ENCODE measurements at places on chromosomes 3 and 15. TPM values are rescaled to one million over a fixed set of nuclear protein-coding genes. Genes with fewer than 3 reads are reported as not detected.

The PLAAT1 gene
- total RNA-seq: not detected

DNA sequence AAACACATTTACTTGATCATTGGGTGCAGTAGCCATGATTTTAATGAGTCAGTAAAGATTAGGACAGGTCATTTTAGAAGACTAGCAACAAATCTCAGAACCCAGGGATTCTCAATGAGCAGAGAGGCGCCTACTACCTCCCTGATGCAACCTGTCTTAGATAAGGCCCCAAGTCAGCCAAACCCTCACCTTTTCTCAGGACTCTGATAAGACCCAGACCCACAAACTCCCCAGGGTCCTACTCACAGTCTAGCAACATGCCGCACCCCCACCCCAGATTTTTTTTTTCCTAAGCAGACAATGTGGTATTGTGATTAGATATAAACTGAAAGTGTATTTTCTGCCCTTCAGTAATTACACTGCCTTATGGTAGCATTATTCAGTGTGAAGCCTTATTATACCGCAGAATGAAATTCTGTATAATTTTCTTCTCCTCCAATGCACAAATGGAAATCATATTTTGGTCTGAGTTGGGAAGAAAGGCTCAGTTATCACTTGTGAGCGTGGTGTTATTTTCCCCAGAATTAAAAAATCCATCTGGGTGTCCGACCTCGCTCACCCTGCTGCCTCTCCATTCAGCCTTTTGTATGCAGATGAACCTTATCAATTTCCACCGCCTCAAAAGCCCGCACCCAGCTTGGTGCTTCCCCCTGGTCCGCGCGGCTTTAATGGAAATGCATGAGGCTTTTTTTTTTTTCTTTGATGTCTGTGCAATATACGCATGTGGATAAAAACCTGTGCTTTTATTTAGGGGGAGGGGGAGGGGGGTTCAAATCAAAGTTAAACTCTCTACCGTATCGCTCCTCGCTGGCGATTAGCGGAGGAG lies 122.0 kb upstream of the SOX14 start:
- DNase-seq: no peak
- H3K4me1 ChIP-seq: no peaks in the 10 kb centered on the region
- no peak overlapping the region for H3K27ac ChIP-seq
- H3K36me3 ChIP-seq: no peaks in the 10 kb centered on the region
- no peaks in the 10 kb centered on the region for H3K27me3 ChIP-seq

GRCh38 chr15:70519004-70519365 lies 244.4 kb downstream of the UACA start:
- no peak overlapping the region for H3K27ac ChIP-seq
- no peaks in the 10 kb centered on the region for H3K4me1 ChIP-seq
- H3K27me3 ChIP-seq: no peaks in the 10 kb centered on the region
- no peak for DNase-seq
- H3K36me3 ChIP-seq: no peaks in the 10 kb centered on the region
- no peak overlapping the region for H3K4me3 ChIP-seq

The ARHGEF26 gene
- not detected for total RNA-seq

The TGM4 gene
- total RNA-seq: not detected

All from naive thymus-derived CD4-positive, alpha-beta T cell (primary cell).